ENCODE measurements at places on chromosomes 5 and 9.

DNA sequence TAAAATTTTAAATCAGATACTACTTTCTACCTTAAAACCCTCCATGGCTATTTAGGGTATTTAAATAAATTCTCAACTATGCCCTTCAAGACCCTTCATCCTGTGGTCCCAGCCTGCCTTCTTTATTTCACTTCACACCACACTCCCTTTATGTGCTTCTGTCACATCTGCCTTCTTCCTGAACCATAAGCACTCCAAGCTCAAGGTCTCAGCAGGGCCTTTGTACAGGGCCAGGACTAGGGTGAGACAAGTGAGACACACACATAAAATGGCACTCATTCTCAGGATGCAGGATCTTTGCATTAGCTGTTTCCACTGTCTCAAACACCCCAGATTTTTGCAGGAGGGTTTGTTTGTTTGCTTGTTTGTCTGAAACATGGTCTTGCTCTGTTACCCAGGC is 7.6 kb downstream of the ITK start:
- no peak for DNase-seq

DNA sequence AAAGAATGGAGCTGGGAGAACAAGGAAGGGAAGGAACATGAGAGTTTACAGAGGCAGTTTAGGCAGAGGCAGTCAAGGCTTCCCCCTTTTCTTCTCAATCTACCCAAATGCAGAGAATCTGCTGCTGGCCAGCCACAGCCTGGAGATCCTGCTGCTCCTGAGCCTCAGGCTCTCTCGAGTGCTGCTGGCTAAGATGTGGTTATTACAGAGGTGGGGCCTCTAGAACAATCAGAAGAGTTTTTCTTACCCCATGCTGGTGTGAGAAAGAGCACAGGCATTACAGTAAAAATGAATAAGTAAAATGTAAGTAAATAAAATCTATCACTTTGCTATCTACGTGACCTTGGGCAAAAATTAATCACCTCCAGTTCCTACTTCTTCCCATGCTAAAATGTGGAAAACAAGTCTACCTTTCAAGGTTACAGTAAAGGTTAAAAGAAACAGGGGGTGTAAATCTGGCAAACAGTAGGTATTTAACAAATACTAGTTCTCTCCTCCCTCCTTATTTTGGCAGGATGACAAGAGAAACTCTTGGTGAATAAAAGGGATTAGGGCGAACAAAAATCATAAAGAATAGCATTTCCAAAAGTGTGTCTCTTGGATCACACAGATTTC is 31.1 kb downstream of the FBXW11 start:
- DNase-seq = peak; percentile 20

- DNase-seq = no peak
Measured at GRCh38 chr9:22693156-22693555, 246.5 kb downstream of the DMRTA1 start.

DNA sequence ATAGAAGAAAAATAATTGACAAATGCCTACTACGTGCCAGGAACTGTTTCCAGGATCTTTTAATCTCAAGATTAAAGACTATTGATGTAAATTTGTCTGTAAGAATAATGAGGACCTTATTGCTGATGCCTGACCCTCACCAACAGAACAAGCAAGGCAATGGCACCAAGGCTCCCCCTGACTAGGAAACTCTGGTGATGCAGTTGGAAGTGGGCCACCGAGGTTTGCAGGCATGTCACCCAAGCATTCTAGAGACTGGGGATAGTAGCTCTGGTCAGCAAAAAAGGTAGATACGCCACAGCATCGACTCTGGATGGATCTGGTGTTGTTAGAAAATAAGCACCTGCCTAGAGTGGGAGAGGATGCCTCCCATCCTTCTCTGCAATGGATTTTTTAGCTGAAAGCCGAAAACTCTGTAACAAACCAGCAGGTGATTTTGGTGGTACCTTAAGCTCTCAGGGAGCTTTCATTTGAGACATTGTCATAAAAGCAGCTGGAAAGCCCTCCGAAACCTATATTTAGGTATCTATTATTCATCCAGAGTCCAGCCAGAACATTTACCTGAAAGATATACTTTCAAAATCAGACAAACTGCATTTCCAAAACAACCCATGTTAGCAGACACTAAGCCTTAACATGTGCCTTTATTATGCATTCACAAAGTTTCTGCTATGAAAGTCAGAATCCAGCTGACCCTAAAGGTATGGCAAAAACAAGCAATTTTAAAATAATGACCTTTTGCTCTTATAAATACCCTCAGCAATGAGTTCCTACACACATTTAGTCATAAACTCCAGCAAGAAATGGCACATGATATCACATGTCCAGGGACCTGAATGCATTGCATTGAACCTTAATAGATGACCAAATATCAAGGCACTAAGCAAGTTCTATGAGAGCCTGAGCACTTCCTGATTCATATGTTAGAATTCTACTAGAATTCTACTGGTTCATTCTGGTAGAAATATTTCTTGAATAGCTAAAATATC is 308.4 kb downstream of the PDE4D start:
- DNase-seq = no peak

DNA sequence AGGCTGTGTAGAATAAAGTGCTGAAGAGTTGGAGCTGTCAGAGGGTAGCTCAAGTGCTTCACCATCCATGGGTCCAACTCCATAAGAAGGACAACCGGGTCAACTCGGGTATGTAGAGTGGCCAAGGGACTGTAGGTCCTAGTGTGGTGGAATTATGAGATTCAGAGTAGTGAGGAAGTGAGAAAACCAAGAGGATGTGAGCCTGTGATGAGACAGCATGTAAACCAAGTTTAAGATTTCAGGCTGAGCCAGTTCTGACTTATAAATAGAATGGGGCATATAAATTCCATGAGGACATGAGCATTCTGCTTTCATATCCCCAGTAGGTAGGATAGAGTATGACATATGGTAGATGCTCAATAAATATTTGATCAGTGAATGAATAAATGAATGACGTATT is 96.3 kb downstream of the CFAP95 start:
- DNase-seq = no peak

- no peak for DNase-seq
Measured at GRCh38 chr5:124954784-124955183, 208.3 kb upstream of the ZNF608 start.

DNA sequence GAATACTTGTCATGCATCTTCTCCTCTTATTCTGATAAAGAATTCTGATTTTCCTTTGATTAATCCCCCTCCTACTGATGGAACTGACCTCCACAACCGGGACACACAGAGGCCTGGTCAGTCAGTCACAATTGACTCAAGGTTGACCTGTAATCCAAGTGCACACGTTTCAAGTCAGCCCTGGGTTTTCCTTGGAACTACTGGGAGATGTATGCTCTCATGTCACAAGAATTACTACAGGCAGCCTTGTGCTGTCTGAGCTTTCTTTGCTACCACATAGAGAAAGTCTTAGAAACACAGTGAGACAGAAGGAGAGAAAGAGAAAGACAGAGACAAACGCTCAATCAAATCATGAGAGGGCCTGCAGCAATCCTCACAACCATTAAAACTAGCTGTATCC is 345.8 kb downstream of the PDE4D start:
- no peak for DNase-seq

DNA sequence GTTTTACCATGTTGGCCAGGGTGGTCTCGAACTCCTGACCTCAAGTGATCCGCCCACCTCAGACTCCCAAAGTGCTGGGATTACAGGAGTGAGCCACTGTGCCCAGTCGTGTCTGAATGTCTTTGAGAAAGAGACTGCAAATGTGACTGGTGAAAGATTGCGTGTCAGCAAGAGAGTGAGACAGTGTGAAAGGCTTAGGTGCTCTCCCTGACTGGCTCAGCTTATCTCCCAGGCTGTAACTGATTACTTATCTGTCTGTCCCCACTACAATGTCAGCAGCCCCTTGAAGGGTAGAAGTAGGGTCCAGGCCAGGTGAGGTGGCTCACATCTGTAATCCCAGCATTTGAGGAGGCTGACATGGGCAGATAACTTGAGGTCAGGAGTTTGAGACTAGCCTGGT is 3.4 kb upstream of the FGFR4 start:
- no peak for DNase-seq

- DNase-seq = no peak
Measured at GRCh38 chr9:12814877-12815237, 40.0 kb downstream of the LURAP1L start.

- DNase-seq = no peak
Measured at GRCh38 chr5:181105391-181106025, 25.5 kb downstream of the OR2V1 start.

DNA sequence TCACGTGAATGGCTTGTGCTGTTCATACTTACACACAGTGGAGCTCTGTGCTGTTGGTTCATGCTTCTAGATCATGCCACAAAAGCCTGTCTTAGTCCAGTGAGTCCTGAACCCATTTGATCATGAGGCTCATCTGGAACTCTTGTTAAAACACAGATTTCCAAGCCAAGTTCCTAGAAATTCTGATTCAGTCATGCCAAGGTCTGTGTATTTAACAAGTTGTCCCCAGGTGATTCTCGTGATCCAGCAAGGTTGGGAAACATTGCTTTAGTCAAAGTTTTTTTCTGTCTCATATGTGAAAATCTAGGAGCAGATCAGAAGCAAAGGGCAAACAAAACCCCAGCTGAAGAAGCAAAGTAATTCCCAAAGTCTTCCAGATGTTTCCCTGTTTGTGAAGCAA is 112.5 kb upstream of the GAS1 start:
- DNase-seq = no peak

DNA sequence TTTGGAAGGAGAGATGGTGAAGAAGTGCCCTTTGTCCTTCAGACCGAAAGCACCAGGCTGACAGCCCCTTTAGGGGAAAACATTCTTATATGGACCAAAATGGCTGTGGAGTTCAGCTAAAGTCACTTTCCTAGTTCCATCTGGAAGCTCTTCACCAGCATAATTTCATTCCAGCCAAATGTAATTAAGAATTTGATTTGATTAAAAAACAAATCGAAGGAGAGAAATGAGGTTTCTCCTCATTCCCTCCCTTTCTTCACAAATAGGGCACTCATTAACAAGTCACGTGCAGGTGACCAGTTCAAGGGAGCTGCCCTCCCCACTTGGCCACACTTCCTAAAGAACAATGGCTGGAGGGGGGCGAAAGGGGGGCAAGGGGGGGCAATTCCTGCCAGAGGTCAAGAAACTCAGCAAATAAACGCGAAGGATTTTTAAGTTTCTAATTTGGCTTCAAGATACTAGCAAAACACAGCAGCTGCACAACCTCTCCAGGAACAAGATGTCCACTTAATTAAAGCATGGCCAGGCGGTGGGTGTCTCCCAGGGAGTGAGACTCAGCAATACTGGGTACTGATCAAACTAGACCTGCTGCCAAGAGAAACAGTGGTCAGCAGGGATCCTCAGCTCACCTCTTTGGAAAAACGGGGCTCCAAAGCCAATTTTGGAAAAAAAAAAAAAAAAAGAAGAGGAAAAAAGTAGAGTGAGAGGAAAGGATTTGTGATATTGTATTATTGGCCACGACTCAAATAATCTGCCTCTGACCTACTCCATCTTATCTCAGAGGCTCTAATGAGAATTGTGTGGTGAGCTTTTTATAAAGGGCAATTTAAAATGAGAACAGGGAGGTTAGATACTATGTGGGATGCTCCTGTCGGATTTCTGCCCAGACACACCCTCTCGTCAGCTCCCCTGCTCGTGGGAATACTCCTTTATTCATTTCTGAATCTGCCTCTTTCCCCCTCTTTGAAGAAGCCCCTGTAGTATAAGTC is 254.3 kb downstream of the ZSWIM6 start:
- DNase-seq = no peak

DNA sequence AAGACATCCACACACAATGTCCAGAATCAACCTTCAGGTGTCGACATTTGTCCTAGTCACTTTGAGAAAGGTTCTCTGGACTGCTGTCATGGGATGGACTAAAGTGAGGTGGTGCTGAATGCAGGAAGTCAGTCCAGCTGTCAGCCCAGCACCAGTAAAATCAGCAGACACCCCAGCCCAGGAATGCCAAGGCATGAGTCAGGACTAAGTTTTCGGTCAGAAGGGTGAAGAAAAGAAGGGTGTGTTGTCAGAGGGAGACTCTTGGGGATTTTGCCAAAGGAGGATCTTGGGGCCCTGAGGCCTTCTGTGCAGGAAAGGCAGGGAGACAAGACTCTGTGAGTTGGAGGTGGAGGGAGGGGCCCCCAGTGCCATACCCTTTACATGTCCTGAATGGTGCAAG is 69.0 kb upstream of the XPA start:
- DNase-seq = peak; percentile 69

GRCh38 chr9:112403614-112404201 is 23.8 kb downstream of the HSDL2 start:
- no peak for DNase-seq
